T-cell (primary cell): ENCODE measurements at places on chromosomes 1 and 21. TPM values are rescaled to one million over a fixed set of nuclear protein-coding genes. Genes with fewer than 3 reads are reported as not detected.

GRCh38 chr1:186950547-186950946 lies 121.8 kb downstream of the PLA2G4A start:
- H3K27me3 ChIP-seq = no peaks in the 10 kb centered on the region
- no peaks in the 10 kb centered on the region for H3K36me3 ChIP-seq
- no peaks in the 10 kb centered on the region for H3K4me1 ChIP-seq
- H3K27ac ChIP-seq = no peak overlapping the region
- no peak overlapping the region for H3K4me3 ChIP-seq
- DNase-seq = no peak

Gene SCCPDH
- 4.0 TPM for total RNA-seq

Gene AUNIP
- not detected for total RNA-seq

Gene CLDN17
- not detected for total RNA-seq

Gene CD52
- total RNA-seq = 1,010 TPM

DNA sequence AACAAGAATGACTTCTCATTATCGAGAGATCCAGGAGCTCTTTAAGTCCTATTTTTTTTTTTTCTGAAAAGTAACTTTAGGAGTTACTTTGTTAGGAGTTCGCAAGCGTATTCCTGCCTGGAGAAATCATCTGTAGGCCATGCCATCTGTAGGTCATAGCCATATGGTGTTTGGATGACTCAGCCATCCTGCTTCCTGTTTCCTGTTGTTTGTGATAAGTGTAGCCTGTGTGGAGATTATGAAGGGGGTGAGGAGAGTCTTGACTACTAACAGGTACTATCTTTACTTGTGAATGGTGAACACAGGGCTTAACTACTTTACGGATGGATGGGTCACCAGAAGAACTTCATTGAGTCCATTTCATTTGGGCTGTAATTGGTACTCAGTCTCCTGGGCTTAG lies 327.2 kb downstream of the PTPRU start:
- no peaks in the 10 kb centered on the region for H3K36me3 ChIP-seq
- no peak overlapping the region for H3K27ac ChIP-seq
- DNase-seq = no peak
- no peaks in the 10 kb centered on the region for H3K4me1 ChIP-seq

Gene ZBED6
- total RNA-seq = 36.7 TPM

DNA sequence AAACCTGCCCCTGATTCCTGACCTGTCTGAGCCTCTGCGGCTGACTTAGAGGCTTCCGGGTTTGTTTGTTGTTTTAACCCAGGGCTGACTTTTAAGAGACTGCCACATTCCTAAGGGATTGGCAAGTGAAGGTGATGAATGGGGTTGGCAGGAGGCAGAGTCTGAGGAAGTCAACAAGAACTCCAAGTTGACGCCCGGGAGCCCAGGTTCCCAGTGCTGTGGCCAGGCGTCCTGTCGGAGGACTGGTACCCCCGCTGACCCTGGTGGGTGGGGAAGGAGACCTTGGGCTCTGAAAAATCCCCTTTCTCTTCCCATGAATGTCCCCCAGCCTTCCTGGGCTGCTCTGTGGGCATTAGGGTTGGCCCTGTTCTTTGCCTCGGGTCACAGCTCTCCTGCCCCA lies 19.7 kb upstream of the EPS8L3 start:
- no peaks in the 10 kb centered on the region for H3K36me3 ChIP-seq
- H3K27me3 ChIP-seq = no peaks in the 10 kb centered on the region
- DNase-seq = no peak
- H3K4me1 ChIP-seq = peaks cover 19% of the 10 kb centered on the region

- H3K27ac ChIP-seq = no peak overlapping the region
- H3K4me1 ChIP-seq = no peaks in the 10 kb centered on the region
- H3K4me3 ChIP-seq = no peak overlapping the region
- no peak for DNase-seq
These were observed 68.5 kb upstream of the SDC3 start for GRCh38 chr1:30977105-30977504.

Gene TOMM40L
- total RNA-seq = 10.1 TPM

GRCh38 chr21:15210235-15210678 lies 145.5 kb upstream of the NRIP1 start:
- no peaks in the 10 kb centered on the region for H3K27me3 ChIP-seq
- H3K4me1 ChIP-seq = no peaks in the 10 kb centered on the region
- DNase-seq = no peak
